Activated naive CD4-positive, alpha-beta T cell treated with anti-CD3 and anti-CD28 coated beads, Interleukin-2, amount 10 ng/mL, durations not matched to agents 5 hours and 36 hours (primary cell): ENCODE measurements at places on chromosomes 2 and 18. TPM values are rescaled to one million over a fixed set of nuclear protein-coding genes. Genes with fewer than 3 reads are reported as not detected.

Gene POTEC
- not detected for total RNA-seq

Gene UGT1A3
- not detected for total RNA-seq

Gene TBR1
- total RNA-seq: 0.18 TPM

Gene XIRP2
- not detected for total RNA-seq

Gene C2orf15
- total RNA-seq: 0.79 TPM

Gene GALNT14
- not detected for total RNA-seq

Gene HMSD
- 1.1 TPM for total RNA-seq

Gene IMPA2
- total RNA-seq: 17.5 TPM

Gene GPAT2
- 5.2 TPM for total RNA-seq

Gene POMC
- 2.8 TPM for total RNA-seq

Gene GALNT5
- total RNA-seq: not detected

Gene EMILIN1
- total RNA-seq: 1.1 TPM

Gene ATP5F1A
- 309 TPM for total RNA-seq

Gene CHST10
- 2.8 TPM for total RNA-seq

Gene ASIC4
- 0.07 TPM for total RNA-seq

Gene REG3G
- not detected for total RNA-seq

Gene CLEC4F
- not detected for total RNA-seq

Gene PRKAG3
- total RNA-seq: not detected

Gene NLRC4
- not detected for total RNA-seq

Gene MOCOS
- 0.18 TPM for total RNA-seq

Gene CD28
- 132 TPM for total RNA-seq

Gene ZNF532
- 1.7 TPM for total RNA-seq

Gene EPC2
- 35.4 TPM for total RNA-seq

Gene MERTK
- 0.14 TPM for total RNA-seq

Gene RTTN
- total RNA-seq: 16.2 TPM

Gene GAL3ST2
- not detected for total RNA-seq
